Brain (organoid and tissue), 16 donors: ENCODE measurements at places on chromosomes 4 and X.

- no peak for DNase-seq
Measured at GRCh38 chr4:41260116-41260733, 3.5 kb downstream of the UCHL1 start.

- no peak for DNase-seq
Measured at GRCh38 chrX:8289523-8289922, 118.5 kb upstream of the VCX2 start.

GRCh38 chr4:172997217-172997609 is 171.4 kb upstream of the GALNT7 start:
- no peak for DNase-seq

GRCh38 chr4:10087152-10087791 is 29.3 kb downstream of the WDR1 start:
- no peak for DNase-seq

DNA sequence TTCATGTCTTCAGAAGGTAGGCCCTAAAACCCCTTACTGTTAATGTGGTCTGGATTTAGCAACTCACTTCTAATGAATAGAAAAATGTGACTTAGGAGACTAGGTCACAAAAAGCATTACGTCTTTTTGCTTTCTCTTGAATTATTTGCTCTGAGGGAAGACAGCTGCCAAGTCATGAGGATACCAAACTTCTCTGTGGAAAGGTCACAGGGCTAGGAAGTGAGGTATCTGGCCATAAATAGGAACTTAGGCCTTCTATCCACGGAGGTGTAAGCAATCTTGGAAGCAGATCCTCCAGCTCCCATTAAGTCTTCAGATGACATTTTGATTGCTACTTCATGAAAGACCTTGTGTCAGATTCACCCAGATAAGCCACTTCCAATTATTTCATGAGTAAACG is 120.6 kb downstream of the JADE1 start:
- DNase-seq, result no peak

GRCh38 chr4:183959319-183960045 is 54.4 kb downstream of the STOX2 start:
- peak; percentile 77 for DNase-seq

- no peak for DNase-seq
Measured at GRCh38 chrX:150761176-150761818, 68.1 kb downstream of the MTMR1 start.

DNA sequence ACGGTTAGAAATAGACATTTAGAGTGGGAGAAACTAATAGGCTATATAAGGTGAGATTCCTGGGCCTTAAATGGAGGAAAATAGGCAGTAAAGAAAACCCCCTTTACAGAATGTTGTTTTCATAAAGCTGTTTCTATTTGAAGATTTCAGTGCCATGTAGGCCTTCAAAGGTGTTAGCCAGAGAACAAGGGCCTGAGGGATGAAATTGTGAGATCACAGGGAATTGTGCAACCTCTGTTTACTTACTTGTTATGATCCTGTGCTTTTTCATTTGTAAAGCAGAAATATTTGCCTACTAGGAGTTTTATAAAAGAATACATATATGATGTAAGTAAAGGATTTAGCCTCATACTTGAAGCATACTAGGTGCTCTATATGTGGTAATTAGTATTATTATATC is 272.9 kb upstream of the ARX start:
- no peak for DNase-seq

- DNase-seq, result peak; percentile 16
Measured at GRCh38 chr4:68348577-68348976, 1.3 kb downstream of the YTHDC1 start.

- no peak for DNase-seq
Measured at GRCh38 chrX:104280609-104281008, 25.9 kb upstream of the ESX1 start.

DNA sequence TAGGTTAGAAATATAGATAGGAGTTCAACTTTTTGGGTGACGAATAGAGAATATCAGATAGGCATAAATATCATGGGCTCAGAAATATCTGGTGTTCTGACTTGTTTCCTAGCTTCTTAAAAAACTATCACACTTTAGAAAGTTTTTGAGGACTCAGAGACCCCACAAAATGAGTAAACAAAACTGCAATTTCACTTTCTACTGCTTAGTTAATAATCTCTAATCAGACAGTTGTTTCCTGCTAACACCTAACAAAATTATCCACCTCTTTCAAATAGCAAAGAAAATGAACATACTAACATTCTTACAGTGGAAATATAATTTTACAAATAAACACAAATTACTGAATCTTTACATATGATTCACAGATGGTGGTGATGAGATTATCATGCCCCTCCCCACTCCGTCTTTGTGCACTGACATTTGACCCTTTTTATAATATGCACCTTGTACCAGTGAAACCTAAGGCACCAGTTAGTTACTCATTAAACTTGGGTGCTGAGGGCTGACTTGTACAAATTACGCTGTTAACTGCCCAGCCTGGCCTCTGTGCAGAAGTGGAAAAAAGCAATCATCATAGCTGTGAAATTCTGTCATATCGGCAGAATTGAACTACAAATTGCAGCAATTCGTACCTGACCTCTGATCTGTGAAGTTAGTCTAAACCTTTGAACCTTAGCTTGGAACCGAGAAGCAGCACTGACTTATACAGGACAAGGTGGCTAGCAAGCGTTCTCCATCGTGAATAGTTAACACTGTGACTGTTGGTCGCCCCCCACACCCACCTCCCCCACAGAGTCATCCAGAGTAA is 138.7 kb downstream of the CHRNA9 start:
- DNase-seq, result no peak

- DNase-seq, result no peak
Measured at GRCh38 chrX:153968754-153969124, 2.9 kb downstream of the HCFC1 start.

- no peak for DNase-seq
Measured at GRCh38 chr4:152327606-152328453, 208.1 kb downstream of the FBXW7 start.

DNA sequence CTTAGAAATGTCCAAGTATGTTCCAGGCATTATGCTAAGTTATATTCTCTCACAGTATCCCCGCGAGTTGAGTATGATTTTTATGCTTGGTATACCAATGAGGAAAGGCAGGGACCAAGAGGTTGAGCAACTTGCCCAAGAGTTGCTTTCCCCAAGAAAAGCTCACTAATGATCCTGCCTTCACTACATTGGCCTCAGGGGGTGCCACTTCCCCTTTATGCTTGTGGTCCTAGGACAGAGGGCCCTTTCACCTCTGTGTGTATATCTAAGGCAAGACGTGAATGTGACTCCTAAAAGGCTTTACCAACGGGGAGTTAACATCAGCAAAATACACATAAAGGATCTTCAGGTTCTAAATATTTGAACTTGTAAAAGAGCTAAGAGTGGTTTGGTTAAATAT is 164.4 kb upstream of the CPEB2 start:
- no peak for DNase-seq

DNA sequence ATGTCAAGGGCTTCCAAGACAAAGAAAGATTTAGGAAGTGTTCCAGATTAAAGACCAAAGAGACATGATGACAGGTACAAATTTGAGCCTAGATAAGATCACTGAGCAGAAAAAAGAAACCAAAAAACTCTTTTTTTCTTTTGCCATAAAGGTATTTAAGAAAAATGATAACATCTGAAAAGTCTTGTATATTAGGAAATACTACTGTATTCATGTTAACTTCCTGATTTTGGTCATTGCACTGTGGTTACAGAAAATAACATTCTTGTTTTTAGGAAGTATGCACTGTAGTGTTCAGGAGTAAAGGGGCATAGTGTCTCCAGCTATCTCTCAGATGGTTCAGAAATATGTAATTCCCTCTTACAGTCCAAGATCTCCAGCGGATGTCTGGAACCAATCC is 37.1 kb downstream of the RWDD4 start:
- no peak for DNase-seq

DNA sequence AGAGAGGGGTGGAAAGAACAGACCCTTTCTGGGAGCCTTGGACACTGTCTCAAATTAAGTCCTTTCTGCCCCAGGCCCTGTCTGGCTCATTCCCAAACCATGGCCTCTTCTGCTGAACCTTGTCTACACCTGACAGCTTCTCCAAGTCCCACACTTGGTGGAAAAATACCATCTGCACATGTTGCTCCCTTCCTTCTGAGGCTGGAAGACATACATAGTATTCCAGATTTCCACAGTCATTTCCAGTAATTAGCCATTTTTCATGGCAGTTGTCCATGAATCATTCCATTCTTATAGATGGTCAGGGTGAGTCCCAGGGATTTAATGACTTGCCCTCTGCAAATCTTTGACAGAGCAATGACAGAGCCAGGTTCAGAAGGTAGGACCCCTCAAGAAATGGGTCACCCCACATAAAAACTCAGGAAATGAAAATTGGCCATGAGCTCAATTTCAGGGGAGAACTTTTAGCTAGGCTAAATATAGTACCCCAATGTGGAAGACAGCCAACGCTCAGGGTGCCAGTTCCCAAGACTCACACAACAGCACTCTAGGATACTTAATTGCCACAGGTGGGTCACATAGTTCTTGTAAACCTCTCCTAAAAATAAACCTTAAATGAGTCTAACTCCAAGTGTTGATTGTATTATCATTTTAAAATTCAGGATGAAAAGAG is 16.2 kb upstream of the DAPP1 start:
- DNase-seq, result no peak
